ENCODE measurements at places on chromosomes 16 and 17. TPM values are rescaled to one million over a fixed set of nuclear protein-coding genes. Genes with fewer than 3 reads are reported as not detected.
A peak's percentile ranks its signal among the peaks of the same experiment; 100 is the strongest.

The OSGIN1 gene
- polyA plus RNA-seq = 0.59 TPM

The ACSM3 gene
- 75.9 TPM for polyA plus RNA-seq

DNA sequence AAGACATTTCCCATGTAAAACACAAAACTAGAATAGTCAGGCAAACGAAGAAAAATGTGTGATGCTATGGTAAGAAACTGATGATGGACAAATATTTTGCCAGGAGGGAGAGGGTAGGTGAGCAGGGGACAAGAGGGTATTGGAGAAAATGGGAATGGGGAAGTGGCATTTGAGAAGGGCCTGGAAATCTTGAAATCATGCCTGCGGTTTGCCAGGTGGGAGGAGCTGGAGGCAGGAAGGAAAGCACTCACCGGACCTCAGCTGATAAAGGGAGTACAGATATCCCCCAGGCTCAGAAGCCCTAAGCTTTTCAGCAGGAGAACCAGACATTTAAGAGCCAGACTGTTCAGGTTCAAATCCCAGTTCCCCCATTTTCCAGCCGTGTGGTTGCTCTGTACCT, 103.6 kb downstream of the GSG1L start:
- DNase-seq = no peak

DNA sequence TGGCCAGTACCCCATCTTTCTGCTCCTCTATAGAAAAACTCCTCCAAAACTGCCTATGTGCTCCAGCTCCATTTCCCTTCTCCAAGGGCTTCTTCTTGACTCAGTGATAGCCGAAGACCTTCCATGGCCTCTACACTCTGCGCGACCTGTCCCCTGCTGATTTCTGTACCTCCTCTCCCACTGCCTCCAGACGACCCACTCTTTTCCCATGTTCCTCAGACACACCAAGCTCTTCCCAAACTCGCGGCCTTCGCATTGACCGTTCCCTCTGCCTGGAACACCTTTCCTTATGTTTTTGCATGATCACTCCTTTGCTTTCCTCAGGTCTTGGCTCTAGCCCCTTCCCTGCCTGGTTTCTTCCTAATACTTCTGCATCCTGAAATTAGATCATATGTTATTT, 255.6 kb upstream of the SDK2 start:
- no peak for DNase-seq

DNA sequence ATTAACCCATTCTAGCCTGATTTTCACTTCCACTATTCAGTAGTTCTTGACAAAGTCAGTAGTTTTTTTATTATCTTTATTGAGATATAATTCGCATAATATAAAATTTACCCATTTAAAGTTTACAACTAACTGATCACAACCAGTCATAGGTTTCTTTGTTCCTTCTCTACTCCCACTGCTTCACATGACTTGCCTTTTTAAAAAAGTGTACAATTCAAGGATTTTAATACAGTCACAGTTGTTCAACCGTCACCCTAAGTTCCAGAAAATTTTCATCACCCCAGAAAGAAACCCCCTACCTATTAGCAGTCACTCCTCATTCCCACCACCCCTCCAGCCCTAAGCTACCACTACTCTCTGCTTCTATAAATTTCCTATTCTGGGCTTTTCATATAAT, 162.5 kb downstream of the TRIM37 start:
- DNase-seq = no peak

GRCh38 chr17:16676676-16677268, 13.3 kb upstream of the CCDC144A start:
- no peak for DNase-seq

- no peak for DNase-seq
Observed at GRCh38 chr16:64590513-64590912, 531.4 kb downstream of the CDH11 start.

GRCh38 chr16:67874372-67874771, 1.5 kb downstream of the EDC4 start:
- peak; percentile 24 for DNase-seq

DNA sequence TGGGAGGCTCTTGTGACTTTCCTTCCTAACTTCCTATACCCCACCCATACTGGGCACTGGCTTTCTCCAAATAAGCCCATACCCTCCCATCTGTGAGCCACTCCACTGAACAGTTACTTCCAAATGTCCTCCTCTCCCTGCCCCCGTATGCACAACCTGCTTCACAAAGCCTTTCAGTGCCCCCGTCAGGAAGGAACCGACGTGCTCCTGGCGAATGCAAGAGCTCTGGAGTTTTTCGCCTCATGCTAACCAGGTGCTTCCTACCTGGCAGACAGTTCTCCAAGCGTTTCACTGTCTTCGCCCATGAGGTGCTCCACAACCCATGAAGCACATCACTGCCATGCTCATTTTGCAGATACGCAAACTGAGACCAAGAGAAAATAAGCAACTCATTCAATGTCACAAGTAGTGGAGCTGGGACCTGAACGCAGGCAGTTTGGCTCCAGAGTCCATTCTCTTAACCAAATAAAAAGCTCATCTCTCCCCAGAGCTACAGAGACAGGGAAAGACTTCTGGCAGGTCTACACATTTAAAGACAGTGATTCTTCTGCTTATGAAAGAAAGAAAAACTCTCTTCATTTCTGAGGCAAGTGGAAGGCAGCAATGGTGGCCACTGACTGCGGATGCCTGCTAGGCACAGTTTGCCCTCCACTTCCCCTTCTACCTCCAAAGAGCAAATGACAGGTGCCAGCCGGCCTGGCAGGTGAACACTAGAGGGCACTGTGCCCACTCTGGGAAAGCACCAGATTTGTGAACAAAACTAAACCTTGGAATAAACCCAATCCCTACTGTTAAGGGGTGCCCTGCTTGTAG, 23.8 kb downstream of the SPHK1 start:
- no peak for DNase-seq
